ENCODE measurements at places on chromosomes 7 and 10.

DNA sequence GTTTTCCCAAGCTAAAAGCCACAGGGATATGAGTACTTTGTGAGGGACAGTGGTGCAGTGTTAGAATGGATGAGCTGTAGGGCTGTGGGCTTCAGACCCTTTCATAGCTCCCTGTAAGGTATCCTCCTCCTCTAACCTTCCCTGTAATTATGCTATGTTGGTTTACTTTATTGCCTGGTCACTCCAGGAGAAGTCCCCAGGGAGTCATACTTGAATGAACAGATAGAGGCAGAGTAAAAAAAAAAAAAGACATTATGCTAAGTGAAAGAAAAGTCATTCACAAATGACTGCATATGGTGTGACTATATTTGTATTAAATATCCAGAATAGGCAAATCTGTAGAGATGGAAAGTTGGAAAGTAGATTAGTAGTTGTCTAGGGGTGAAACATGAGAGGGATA, 434.4 kb downstream of the AUTS2 start:
- no peak for DNase-seq

GRCh38 chr10:20093600-20093999, 277.4 kb downstream of the PLXDC2 start:
- DNase-seq, result no peak

DNA sequence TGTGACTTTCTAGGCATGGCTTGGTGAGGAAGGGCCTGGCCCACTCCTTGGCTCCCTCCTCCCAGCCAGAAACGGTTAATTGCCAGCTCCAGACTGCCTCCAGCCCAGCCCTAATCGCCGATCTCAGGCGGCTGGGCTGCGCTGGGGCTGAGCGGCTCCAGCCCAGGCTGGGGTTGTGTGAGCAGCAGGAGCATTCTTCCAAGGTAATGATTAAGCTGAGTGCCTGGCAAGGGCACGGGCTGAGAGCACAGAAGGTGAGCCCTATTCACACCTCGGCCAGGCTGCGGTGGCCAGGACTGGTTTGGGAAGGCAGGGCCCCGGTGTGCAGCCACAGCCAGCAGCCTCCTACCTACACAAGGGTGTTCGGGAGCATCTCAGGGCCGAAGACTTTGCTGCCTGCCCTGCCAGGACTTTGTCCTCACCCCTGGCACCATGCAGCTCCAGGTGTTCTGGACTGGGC, at the start of gene TMEM72:
Gene TMEM72 (plus strand): TSS at position 257 of the 460 bp plus-strand sequence. CDS start 176 bp downstream, at position 433.
- DNase-seq, result no peak

DNA sequence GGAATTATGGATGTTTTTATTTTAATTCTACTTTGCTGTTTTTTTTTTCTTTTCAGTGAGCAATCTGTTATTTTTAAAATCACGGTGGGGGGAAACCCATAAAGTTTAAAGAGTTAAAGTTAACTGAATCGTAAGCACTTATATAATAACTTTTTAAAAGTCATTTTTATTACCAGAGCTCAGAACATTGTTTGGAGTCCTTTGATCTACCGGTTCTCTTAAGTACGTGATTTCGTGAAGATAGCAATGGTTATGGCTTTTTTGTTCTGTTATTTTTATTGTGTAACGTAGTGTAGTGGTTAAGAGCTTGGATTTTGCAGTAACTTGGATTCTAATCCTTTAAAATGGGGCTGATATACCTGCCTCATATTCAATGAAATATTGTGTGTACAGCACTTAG, 57.4 kb downstream of the NHLRC2 start:
- no peak for DNase-seq

DNA sequence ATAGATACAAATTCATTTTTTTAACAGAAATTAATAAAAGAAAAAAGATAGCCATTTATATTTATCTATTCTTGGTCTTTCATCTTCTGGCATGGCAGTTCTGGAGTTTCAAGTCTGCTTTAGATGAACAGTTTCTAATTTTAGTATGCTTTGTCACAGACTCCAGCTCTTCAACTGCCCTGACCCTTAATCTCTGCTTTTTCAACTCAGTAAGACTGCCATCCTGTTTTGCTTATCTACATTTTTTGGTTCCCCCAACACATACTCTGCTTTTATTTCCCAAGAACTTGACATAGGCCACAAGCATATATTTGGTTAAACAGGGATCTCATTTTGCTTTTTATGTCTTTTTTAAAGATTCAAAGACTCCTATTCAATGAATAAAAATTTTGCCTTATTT, 309.3 kb upstream of the KCND2 start:
- DNase-seq, result no peak

DNA sequence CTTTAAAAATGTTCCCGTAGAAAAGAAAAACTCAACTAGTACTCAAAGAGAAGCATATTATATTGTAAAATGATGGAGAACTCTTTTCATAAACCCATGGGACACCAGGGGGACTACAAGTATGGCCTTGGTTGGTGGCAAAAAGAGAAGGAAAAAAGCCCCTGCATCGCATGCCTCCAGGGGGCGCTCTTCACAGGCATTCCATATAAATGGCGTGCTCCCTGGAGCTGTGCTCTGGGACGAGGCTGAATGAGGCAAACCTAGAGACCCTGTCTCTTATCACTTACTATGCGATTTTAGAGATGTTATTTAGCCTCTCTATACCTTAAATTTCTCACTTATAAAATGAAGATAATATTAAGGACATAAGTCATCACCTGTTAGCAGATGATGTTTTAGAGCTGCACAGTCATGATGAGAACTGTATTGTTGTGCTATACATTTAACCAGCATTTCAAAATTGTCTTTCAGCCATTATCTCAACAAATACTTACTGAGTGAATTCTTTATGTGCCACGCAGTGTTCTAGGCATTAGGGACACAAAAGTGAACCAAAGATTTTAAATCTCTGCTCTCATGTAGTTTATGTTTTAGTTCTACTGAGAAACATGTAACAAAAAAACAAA, 105.8 kb downstream of the ARHGAP21 start:
- DNase-seq, result peak; percentile 41

- DNase-seq, result no peak
These were observed 63.8 kb downstream of the ICA1 start for GRCh38 chr7:8197994-8198698.

DNA sequence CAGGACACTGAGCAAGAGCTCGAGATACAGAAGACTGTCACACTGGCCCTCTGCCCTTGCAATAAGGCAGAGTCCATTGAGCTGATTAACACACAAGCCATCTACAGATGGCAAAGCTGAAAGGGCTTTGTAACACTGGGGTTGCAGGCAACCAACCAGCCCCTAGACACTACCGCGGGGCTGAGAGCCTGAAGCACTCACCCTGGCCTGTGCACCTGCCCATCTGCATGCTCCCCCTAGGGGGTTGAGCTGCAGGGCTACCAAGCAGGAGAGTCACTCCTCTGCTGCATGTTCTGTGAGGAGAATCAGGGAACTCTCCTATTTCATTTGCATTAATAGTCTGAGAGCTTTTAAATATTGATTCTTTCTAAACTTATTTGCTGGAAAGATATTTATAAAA, 128.1 kb upstream of the VIPR2 start:
- no peak for DNase-seq

GRCh38 chr10:123882177-123882576, 9.4 kb downstream of the CPXM2 start:
- DNase-seq, result no peak

GRCh38 chr7:41817386-41817785, 114.5 kb upstream of the INHBA start:
- DNase-seq, result peak; percentile 64

- DNase-seq, result peak; percentile 3
These were observed 27.3 kb upstream of the CYP3A5 start for GRCh38 chr7:99707096-99707495.

GRCh38 chr7:139230023-139230422, 1.0 kb upstream of the UBN2 start:
- DNase-seq, result no peak

DNA sequence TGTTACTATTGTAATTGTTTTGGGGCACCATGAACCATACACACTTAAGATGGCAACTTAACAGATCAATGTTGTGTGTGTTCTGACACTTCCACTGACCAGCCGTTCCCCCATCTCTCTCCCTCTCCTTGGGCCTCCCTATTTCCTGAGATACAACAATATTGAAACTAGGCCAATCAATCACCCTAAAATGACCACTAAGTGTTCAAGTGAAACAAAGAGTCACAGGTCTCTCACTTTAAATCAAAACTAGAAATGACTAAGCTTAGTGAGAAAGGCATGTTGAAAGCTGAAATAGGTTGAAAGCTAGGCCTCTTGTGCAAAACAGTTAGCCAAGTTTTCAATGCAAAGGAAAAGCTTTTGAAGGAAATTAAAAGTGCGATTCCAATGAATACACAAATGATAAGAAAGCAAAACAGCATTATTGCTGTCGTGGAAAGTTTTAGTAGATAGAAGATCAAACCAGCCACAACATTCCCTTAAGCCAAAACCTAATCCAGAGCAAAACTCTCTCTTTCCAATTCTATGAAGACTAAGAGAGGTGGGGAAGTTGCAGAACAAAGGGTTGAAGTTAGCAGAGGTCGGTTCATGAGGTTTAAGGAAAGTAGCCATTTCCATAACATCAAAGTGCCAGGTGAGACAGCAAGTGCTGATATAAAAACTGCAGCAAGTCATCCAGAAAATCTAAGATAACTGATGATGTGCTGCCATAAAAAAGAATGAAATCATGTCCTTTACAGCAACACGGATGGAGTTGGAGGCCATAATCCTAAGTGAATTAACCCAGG, 90.6 kb downstream of the MTPN start:
- DNase-seq, result no peak

GRCh38 chr10:96992721-96993120, 160.6 kb downstream of the LCOR start:
- no peak for DNase-seq

DNA sequence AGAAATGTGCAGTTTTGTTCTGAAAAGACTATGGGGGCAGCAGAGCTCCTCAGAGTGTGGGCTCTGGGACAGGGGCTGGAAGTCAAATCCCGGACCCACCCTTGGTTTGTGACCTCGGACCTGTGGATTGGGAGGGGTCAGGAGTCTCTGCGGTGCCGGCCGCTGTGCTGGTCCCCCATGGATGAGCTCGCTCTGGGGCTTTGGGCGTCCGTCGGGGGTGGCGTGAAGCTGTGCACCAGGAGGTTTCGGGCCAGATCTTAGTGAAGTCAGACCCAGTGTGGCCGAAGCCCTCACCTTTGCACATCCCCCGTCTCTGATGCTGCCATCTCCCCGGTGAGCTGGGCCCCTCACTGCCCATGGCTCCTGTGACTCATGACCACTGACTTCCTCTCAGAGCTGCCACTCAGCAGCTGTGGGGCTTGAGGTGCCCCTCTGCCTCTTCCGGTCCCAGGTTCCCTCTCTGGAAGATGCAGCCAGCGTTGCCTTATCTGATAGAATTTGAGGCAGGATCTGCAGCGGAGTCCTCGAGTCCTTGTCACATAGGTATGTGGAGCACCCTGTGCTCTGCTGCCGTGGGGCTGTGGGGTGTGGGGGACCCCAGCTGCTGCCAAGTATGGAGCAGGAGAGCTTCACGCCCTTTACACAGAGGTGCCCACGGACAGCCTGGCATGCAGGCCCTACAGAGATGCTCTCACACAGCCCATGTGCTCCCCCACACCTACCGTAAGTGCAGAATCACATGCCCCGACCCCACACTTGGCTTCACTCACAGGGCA, 11.4 kb upstream of the SCART1 start:
- no peak for DNase-seq

DNA sequence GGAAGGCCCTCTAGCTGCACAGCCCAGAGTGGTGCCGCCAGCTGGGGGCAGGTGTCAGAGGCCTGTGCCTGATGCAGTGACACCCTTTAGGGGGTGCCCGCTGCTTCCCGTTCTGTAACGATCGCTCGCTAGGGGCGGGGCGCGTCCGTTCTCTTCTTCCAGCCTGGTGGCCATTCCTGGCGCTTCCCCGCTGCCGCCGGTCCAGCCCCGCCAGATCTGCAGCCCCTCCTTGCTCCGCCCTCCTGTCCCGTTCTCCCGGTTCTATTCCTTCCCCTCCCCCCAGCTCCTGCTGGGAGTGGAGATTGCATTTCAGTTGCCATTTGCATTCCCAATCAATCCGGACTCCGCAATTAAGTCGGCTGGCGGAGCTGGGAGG, 39.2 kb downstream of the AGAP3 start:
- DNase-seq, result no peak

Data from AG10803 (cell line).